ENCODE measurements at places on chromosomes 1 and 21.

DNA sequence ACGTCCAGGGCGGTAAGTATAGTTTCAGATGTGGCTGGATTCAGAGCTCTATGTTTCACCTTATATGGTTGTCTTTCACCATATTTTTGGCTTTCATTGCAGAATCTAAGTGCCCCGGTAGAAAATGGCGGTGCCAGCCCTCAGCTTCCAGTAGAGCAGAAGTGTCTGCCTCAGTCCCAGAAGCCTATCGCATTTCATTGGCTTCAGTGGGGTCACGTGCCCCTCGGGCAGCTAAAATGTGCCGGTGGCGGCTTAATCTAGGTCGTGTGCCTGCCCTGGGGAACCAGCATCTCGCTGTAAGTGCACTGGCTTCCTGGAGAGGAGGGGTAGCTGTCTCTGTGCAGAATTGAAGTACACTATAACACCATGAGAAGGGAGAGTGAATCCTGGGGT lies 107.4 kb upstream of the MAGI3 start:
- DNase-seq, result no peak

DNA sequence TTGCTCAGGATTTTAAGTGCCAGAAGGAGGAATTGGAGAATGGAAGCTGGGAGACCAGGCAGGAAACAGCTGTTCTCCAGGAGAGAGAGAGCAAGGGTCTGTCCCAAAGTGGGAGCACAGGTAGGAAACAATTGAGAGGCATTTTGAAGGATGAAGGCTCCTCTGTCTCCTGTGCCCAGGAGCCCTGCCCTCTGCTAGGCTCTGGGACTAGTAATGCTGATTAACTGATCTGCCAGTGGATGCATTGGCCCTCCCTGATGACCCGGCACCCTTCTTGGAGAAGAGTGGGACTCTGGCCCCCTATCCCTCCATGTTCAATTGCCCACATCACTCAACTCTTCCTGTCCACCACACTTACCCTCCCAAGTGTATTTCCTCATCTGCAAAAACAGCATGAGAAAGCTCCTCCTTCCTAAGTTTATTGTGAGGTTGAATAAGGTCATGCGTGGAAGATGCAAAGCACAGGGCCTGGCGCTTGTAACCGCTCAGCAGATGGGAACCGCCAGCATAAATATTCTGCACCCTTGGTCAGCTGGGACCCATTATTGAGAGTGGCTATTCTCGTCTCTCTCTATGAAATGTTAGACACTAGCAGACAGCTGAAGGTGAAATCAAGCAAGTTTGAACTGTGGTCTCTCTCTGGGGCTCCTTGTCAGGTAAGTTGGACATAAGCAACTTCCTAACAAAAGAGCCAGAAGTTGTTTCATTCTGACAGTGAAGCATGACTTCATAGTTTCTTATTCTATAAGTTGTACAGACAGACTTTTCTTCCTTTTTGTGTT lies 63.0 kb upstream of the ANGPTL1 start:
- no peak for DNase-seq

DNA sequence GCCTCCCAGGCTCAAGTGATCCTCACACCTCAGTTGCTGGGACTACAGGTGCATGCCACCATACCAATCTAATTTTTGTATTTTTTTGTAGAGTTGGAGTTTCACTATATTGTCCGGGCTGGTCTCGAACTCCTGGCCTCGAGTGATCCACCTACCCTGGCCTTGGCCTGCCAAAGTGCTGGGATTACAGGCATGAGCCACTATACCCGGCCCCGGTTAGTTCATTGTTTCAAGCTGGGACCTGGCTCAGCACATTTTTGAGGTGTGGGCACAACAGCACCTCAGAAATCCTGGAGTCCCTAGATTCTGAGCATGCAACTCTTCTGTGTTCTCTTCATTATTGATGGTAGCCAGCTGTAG lies 21.3 kb downstream of the SH2D2A start:
- no peak for DNase-seq

DNA sequence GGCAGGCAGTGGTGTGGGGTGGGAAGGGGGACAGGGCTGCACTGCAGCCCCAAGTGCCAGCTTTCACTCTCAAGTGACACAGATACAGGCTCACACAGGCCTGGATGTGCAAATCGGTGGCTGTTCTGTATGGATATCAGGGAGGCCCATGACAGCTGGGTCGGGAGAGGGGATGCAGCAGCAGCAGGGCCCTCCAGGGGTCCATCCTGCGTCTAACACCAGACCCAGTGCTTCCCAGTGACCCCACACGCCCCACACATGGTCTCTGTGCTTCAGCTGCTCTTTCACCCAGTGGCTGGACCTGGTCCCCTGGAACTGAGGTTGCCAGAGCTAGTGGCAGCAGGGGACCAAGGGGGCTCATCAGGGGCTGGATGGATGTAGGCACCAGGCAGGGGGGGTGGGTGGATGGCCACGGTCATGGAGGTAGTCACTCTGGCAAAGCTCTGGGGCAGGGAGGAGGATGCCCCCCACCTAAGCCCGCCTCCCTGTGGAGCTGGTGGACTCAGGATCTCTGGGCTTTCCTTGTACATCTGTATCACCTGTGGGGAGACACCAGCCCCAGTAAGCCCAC lies 13.9 kb downstream of the BTBD19 start:
- DNase-seq, result no peak

- DNase-seq, result no peak
Observed at GRCh38 chr21:38729754-38730379, 75.9 kb upstream of the ETS2 start.

- DNase-seq, result no peak
Observed at GRCh38 chr1:171610385-171610784, 11.7 kb upstream of the MYOCOS start.

DNA sequence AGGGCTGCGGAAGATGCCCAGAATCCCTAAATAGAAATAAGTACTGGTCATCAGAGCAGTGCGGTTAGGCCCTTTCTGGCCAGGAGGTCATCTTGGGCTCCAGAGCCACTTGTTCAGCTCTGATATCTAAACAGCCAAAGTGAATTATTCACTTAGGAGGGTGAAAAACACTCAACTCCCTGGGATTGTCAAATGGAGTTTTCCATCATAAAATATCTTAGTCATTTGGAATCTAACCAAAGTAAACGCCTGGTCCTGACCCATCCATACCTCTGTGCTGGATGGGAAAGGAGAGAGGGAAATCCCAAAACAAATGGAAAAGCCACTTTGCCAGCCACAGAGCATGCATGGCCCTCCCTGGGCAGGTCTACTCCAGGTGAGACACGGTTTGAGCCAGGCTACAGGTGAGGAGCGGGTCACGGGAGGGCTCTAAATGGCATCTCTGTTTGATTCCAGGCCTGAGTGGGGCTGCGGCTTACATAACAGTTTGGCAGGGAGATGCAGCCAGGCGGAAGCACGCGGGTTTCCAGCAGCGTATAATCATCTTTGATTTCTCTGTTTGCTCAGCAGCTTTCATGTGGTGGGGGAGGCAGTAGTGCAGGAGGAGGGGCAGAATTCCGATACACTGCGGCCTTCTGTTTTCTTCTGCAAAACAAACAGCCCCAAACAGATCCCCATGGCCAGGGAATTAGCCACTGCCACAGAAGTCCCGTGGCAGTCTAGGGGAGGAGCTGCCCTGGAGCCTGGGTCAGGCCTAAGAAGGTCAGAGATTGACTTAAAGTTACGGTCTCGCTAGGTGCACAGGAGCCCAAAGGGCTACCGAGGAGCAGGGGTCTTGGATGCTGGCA lies 59.1 kb upstream of the ZNF648 start:
- DNase-seq, result no peak

- DNase-seq, result no peak
Observed at GRCh38 chr1:64851664-64852063, 106.8 kb downstream of the RAVER2 start.

GRCh38 chr1:159974350-159974965 lies 20.4 kb upstream of the SLAMF9 start:
- DNase-seq, result no peak

- DNase-seq, result no peak
Observed at GRCh38 chr1:232876506-232877364, 71.5 kb downstream of the MAP10 start.

GRCh38 chr21:42384156-42384945 lies 11.5 kb downstream of the TMPRSS3 start:
- DNase-seq, result no peak

- no peak for DNase-seq
Observed at GRCh38 chr1:200929530-200930278, 35.0 kb downstream of the INAVA start.

DNA sequence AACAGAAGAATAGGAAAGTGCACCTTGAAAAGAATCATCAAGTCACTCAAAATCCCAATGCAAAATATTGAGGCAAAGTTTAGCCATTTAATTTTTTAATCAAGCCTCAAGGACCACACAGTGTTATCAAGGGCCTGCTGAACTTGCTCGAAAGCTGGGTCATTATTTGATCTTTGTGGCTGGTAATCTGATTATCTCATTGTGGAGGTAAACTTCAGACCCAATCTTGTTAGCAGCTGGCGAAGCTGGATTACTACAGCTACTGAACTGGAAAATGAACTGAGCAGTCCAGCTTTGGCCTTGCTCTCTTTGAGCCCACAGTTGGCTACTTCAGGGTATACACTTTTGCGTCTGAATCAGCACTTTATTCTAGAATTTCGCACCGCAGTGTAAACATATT lies 94.4 kb downstream of the BARHL2 start:
- no peak for DNase-seq

DNA sequence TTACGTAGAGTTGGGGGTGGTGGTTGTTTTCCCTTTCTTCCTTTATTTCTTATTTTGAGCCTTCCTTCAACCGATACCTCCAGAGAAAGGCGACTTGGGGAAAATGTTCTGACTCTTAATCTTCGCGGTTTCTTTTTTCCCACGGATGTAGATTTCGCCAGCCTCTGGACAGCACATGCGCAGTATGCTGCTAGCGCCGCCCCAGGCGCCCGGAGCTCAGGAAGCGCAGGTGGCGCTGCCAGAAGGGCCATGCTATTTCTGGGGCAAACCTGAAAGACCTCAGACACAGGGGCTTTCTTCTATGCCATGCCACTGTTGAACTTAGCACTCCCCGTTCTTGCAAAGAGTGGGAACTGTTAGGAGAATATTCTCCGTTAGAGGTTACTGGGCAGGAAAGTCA lies 392.1 kb downstream of the KIF26B start:
- DNase-seq, result no peak

DNA sequence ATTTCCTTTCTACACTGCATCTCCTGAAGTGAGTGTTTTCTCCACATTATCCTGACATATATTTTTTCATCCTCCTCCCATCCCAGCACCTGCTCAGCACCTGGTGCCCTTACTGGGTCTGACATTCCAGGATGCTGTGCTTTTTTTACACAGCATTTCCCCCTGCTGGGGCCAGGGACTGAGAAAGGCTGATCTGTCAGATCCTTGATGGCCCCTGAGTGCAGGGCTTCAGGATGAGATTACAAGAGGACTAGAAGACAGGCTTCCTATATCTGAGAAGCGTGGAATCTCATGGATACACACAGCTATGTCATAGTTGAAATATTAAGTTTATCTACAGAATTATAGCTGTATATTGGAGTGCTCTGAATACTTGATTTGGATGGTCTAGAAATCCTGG lies 24.4 kb downstream of the RCAN1 start:
- no peak for DNase-seq

GRCh38 chr1:241343956-241344355 lies 13.0 kb downstream of the RGS7 start:
- DNase-seq, result no peak

GRCh38 chr1:235749755-235750300 lies 100.2 kb upstream of the GNG4 start:
- no peak for DNase-seq

- DNase-seq, result no peak
Observed at GRCh38 chr1:234533034-234533891, 54.3 kb upstream of the TARBP1 start.

DNA sequence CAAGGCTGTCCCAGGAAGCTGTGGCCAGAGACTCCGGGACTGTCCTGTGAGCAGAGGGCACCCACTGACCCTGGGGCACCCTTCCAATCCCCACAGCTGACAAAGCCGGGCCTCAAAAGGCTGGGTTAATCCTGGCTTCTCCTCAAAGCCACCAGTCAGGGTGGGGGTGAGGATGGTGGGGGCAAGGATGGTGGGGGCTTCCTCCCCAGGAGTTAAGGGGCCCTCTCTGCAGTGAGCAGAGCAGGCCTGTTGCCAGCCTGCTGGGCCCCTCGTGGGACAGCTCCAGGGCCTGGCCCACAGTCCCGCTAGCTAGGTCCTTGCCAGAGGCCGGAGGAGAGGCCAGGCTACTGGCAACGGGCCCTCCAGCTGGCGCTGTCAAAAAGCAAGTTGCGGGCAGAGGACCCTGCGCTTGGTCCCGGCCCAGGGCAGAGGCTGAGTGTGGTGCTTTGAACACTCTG lies 37.9 kb upstream of the CCDC27 start:
- DNase-seq, result no peak

DNA sequence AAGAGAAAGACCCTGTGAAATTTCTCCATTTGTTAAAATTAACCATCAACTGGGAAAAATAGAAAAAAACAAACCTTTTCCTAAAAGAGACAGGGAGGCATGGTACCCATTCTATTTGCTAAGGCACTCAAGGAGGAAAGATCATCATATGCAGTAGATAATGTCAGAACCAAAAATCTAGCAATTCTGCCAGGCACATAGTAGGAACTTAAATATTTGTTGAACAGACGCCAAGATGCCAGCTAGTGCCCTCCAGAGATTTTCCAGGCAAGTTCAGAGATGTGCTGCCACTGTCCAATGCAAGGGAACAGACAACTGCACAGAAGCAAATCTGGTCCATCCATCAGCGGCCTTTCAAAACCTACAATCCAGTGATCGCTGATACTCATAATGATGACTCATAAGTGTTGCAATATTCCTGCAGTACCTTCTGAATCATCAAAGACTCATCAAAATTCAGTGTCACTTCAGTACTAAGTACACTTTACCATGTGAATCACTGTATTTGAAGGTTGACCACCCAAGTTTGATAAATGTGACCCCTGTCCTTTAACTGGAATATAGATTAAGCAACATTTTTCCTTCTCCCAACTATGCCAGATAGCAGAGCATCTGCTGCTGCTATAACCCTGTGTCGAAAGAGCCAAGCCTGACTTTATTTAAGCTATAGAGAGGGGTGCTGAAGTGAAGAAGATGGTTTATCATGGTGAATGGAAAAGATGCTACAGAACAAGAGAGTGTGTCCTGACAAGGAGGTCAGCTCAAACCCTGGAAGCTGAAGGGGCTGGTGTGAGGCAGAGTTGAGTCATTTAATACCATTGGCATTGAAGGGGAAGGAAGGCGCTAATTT lies 99.1 kb downstream of the MT1HL1 start:
- no peak for DNase-seq

DNA sequence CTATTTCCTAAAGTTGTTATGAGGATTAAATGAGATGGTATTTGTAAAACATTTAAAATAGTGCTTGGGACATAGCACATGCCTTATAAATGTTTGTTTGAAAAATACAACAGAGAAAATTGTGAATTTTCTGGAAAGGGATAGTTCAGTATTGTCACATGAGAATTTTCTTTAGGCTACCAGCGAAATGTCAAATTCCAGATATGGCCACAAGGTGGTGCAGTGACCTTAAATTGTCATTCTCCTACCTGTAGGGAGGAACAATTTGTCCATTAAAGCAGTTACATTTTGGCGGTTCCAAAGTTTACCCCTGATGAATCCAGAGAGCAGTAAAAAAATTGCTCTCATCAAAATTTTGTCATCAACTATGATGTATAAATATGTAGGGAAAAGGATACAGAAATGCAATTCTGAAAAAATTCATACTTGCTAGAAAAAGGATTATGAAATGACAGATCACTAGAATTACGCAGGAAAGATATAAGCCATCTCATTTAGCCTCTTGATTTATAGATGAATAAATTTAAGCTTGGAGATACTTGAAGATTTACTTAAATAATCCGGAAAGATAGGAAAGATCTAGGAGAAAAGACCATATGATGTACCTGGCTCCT lies 50.2 kb upstream of the TSHB start:
- peak; percentile 24 for DNase-seq

Data from activated CD8-positive, alpha-beta memory T cell treated with anti-CD3 and anti-CD28 coated beads for 48 hours (primary cell).